ENCODE measurements at places on chromosomes 7 and 10.

GRCh38 chr7:122588621-122589020 is 110.3 kb downstream of the RNF133 start:
- no peak for DNase-seq

- DNase-seq = no peak
Observed at GRCh38 chr10:58625070-58625469, 112.4 kb downstream of the BICC1 start.

GRCh38 chr7:101564778-101565211 is 64.3 kb downstream of the MYL10 start:
- DNase-seq = no peak

DNA sequence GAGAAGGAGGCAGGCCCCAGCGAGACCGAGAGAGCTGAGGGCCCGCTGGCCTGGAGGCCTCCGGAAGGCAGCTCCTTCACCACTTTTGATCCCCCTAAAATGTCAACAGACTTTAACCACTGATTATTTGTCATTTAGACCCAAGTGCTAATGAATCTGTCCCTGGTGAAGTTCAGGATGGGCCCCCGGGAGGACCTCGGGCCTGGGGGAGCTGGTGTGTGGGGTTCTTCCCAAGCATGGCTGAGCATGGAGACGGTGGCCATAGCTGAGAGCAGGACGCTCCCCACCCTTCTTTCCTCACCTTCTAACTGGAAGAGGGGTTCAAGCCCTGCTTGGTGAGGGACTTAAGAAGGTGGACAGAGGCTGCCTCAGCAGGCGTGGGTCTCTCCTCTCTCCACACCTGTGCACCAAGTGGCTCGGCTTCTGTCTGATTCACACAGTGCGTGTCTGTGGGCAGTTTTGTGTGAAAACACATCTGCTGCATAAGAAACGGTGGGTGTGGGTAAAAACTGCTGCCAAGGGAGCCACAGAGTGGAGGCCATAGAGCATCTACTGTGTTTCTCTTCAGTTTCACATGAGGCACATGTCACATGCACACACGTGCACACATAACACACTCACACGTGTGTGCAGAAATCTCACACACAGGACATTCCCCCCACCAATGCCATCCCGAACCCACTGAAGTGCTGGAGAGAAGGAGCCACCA is 53.5 kb upstream of the VIPR2 start:
- DNase-seq = no peak

- peak; percentile 57 for DNase-seq
Observed at GRCh38 chr10:86673827-86674581, 5.7 kb downstream of the LDB3 start.

DNA sequence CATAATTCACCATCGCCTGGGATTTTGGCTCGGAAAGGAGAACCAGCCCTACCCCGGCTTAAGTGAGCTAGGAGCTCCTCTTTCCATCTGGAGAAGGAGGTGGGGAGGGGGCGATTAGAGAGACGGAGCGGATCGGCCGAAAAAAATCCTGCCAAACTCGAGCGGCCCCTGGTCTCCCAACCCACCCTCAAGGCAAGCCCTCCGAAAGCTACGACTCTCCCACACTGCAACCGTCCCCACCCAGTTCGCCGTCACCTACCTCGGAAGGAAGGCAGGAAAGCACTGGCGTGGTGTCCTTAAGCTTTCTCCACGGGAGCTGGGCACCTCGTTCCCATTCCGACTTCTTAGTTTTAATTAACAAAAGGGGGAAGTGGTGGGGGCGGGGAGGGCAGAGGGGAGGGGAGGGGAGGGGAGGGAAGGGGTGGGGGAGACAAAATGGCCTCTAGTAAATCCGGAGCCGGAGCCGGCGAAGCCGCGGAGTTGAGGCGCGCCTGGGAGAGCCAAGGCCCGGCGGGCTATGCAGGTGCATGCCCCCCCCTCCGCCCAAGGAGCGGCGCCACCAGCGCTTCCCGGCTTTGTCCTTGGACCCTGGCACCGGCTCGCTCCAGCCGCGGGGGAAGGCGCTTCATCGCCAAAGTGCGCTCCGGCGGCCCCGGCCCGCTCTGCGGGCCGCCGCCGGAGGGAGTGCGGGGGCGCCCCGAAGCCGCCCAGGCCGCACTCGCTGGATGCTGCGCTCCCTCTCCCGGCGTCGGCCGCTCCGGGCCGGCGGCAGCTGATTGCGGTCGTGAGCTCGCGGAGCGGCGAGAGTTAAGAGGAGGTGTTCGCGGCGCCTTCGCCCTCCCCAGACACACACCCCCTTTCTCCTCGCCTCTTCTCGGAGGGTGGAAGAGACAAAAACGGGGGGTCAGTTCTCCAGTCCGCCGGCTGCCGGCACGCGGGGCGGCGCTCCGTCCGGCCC is at the start of gene LRRC4:
Gene LRRC4 (minus strand): TSS at position 784 of the 958 bp plus-strand sequence. CDS start 797 bp downstream, outside the sequence.
- DNase-seq = peak; percentile 58

- DNase-seq = no peak
Observed at GRCh38 chr7:84108787-84109186, 85.8 kb downstream of the SEMA3A start.

- DNase-seq = no peak
Observed at GRCh38 chr7:143369678-143370651, 7.5 kb upstream of the FAM131B start.

- peak; percentile 99 for DNase-seq
Observed at GRCh38 chr7:35799846-35800717, 775 bp upstream of the SEPTIN7 start.

DNA sequence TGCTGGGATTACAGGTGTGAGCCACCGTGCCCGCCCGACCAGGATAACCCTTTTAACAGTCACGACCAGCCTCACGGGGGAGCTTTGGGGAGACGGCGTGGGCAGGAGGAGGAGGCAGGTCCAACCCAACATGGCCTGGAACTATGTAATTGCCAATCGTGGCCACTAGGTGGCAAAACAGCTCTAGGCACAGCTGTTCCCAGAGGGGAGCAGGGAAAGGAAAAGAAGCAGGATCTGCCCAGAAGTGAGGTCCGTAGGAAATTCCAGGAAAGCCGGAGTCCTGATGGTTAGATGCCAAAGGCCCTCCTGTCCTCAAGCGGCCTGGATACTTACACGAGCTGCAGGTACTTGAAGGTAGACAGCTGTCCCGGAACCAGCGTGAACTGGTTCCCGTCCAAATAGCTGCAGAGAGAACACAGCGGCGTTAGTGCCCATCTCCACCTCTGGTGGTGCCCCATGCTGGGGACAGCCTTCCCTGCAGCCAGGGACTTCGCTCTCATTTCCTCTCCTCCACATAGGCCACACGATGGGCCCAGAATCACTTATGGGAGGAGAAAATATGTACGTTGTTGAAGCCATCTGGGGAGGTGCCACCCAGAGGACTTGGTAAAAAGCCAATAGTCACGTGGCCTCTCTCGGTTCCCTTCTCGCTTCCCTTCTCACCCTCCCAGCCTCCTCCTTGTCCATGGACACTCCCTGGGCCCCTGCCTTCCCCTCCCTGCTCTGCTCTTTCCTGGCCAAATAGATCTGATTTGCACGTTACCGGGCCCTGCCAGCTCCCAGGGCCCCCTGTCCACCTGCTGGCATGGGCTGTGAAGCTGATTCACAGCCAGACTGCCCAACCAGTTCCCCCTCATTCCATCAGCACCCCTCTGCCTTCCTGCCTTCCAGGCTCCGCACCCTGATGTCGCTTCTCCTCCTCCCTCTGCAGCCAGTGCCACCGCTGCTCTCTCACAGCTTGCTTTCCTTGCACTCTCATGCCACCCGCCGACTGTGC is 148.1 kb downstream of the SLIT1 start:
- DNase-seq = peak; percentile 77
